ENCODE measurements at places on chromosomes 12 and 14.

DNA sequence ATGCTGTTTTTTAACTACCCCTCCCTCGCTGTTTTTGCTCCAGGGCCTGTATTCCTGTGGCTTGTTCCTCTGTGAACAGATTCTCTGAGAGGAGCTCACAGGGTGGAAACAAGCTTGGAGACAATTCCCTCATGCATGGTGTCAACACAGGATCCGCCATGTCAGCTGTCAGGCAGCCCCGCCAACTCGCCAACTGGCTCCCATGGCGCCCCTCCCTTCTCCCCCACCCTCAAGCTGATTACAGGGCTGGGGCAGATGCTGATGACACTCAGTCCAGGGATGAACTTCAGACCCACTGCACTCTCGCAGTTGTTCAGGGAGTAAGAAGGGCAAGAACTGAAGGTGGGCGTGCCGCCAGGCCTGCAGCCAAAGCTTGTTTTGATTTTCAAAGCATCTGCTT, 229.9 kb downstream of the NTF3 start:
- no peak for DNase-seq

- no peak for DNase-seq
These were observed 3.4 kb upstream of the OTUB2 start for GRCh38 chr14:94022532-94023411.

DNA sequence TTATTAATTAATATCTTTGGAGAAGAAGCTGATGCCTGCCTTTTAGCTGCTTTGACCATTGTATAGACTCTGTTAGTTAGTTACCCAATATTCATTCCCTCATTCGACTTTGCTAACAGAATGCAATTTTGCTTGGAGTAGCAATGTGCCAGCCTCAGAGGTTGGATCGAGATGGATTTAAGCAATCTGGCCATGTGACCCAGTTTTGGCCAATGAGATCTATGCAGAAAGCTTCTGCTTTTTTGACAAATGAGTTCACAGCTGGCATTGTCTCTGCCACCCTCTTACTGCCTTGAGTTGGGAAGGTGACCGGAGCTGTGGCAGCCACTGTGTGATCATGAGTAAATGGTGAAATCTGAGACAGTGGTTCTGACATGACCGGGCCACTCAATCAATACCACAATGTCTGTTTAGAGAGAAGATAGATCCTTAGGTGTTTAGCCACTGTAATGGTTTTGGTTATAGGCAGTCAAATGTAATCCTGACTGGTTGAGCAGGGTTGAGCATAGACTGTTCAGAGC, 74.9 kb upstream of the MED13L start:
- no peak for DNase-seq

DNA sequence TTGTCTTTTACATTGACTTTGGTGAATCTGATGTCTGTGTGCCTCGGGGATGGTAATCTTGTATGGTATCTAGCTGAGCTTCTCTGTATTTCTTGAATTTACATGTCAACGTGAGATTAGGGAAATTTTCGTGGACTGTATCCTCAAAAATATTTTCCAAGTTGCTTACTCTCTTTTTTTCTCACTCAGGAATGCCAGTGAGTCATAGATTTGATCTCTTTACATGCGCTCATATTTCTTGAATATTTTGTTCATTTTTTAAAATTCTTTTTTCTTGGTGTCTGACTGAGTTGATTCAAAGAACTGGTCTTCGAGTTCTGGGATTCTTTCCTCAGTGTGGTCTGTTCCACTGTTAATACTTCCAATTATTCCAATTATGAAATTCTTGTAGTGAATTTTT, 207.7 kb downstream of the RAD51B start:
- no peak for DNase-seq

- no peak for DNase-seq
These were observed 321.6 kb upstream of the SFSWAP start for GRCh38 chr12:131389054-131390013.

- no peak for DNase-seq
These were observed 287.3 kb downstream of the NAV3 start for GRCh38 chr12:78118036-78118435.

DNA sequence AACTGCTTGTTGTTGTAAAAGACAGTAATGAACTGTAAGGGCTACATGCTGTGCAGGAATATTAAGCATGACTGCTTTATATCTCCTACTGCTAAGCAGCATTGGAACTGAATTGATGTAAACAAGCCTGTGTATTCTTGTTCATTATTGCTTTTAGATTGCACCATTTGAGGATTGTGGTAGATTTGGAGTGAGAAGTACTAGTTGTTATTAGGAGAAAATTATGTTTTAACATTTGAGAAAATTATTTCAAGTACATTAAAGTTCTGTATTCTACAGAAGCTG, 212.7 kb downstream of the ERC1 start:
- DNase-seq = no peak

DNA sequence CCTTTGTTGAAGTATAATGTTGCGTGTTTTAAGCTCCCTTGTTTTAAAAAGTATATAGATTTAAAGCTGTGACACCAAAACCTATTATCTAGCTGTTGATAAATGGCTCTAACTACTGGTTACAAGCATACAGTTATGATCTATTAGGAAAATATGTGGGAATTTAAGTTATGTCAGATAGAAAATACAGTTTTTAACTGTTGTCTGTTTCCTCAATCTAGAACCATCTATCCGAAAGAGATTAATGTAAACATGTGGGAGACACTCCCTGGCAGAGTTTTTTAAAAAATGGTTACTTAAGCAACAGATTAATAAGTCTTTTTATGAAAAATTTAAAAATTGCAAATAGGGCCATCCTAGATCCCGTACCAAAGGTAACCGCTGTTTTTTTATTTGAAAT, 8.2 kb downstream of the RPL36AL start:
- no peak for DNase-seq

GRCh38 chr12:129851296-129851695, 52.5 kb downstream of the TMEM132D start:
- no peak for DNase-seq

GRCh38 chr14:31949709-31950108, 127.4 kb upstream of the ARHGAP5 start:
- DNase-seq = no peak

GRCh38 chr12:14931359-14931758, 7.0 kb downstream of the ERP27 start:
- DNase-seq = no peak

GRCh38 chr12:78483767-78484315, 380.7 kb upstream of the SYT1 start:
- no peak for DNase-seq

- DNase-seq = no peak
These were observed 116.8 kb downstream of the WIF1 start for GRCh38 chr12:65004270-65004669.

GRCh38 chr14:60705100-60705499, 19.1 kb downstream of the SIX4 start:
- DNase-seq = no peak

- no peak for DNase-seq
These were observed 22.5 kb downstream of the EML1 start for GRCh38 chr14:99815696-99816095.

- no peak for DNase-seq
These were observed 107.5 kb upstream of the FZD10 start for GRCh38 chr12:130054803-130055202.

DNA sequence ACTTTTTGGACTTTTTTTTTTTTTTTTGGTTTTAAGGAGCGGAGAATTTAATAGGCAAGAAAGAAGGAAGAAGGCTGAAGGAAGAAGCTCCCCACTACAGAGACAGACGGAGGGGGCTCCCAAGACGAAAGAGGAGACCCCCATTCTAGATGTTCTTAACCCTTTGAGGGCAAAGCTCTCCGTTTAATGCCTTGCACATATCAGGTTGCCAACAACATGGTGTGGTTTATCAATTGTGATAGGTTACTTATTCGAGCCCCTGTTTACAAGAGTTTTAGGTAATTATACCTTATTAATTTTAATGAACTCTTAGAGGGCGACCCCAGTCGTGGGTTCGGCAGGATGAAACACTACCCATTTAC, 1.2 kb upstream of the FBXO33 start:
- no peak for DNase-seq

- no peak for DNase-seq
These were observed 153.1 kb downstream of the TTC7B start for GRCh38 chr14:90663140-90663539.

- no peak for DNase-seq
These were observed 154.3 kb downstream of the TSPAN9 start for GRCh38 chr12:3231399-3231876.

DNA sequence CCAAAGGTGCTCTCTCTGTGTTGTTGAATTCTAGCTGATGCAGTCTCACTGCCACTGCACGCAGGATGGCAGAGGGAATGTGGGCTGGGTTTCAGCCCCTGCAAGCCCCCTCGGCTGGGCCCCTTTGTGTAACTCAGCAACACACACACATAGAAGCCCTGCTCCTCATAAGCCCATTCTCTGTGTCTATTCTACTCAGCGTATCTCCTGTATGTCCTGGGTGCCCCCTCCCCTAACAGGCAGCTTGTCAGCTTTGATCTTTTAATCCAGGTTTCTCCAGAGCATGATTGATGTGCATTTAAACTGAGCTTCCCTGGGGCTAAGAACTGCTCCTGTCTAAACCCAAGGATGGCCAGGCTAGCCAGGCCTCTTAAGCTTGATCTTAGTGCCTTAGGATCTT, 43.0 kb downstream of the SRRM4 start:
- no peak for DNase-seq

DNA sequence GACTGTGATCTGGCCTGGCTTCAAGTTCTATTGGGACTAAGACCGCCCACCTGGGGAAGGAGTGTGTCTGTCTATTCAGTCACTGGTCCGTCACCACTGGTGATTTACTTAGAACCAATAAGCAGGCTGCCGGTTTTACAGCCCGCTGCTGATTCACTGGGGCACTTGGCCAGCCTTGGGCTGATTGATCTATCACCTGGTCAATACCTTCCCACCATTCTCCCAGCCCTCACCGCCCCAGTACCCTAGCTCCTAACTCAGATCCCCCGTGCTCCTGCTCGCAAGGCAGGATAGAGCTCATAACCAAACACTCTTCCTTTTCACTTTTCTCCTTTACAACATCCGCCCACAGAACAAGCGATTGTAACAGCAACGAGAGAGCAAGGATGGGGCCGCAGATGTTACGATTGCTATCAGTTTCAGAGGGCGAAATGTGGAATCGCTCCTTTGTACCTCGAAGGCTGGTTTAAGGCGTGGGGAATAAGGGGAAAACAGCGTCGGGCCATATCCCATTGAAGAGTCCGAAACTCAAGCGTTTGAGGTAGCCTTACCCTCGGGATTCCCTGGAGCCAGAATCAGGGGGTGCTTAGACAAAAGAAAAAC, 672 bp downstream of the RDH11 start:
- DNase-seq = no peak

GRCh38 chr14:79137045-79137430, 966.9 kb downstream of the NRXN3 start:
- DNase-seq = no peak

- DNase-seq = no peak
These were observed 832 bp upstream of the SYT1 start for GRCh38 chr12:78863482-78864402.

- no peak for DNase-seq
These were observed 86.5 kb downstream of the LRIG3 start for GRCh38 chr12:58833853-58834252.

DNA sequence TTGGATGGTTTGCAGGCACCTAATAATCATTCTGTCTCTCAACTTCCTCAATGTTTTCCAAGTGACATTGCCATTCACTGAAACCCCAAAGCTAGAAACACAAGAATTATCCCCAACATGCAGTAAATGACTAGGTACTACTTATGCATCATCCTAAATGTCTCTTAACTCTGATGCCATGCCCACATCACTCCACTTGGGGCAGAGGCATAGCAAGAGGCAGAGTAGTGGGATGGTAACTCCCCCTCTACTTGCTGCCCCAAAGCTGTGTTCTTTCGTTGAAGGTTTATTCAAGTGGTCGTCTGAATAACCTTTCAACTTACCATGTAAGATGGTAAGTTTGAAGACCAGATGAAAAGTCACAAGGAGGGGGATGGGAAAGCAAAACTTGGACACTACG, 77.9 kb upstream of the SOX5 start:
- DNase-seq = no peak

GRCh38 chr14:58918066-58918738, 270.3 kb upstream of the DAAM1 start:
- DNase-seq = no peak

DNA sequence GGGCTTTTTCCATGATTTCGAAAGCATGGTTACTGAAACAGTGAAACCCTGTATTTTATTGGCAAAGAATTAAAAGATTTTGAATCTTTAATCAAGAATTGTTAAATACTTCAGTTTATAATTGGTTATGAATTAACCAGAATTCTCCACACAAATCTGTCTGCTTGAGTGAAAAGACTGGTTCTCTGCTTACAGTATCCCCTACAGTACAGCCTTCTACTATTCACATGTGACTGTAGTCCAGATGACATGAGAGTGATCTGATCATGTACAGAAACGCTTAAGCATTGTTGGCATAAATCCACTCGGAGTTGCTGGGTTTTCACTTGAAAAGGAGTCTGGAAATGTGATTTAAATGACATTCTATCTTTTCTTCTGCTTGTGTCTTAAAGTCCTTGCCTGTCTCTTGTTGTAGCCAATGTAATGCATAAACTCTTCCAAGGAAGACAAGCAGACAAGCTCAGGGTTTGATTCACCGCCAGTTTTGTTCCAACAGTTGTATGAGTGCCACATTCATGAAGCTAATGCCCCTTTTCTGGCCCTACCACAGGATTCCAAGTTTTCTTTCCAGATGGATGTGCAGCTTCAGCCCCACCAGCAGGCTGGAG, 222.0 kb upstream of the LRIG3 start:
- DNase-seq = no peak

- DNase-seq = peak; percentile 3
These were observed 378.9 kb downstream of the FUT8 start for GRCh38 chr14:65791191-65791981.

DNA sequence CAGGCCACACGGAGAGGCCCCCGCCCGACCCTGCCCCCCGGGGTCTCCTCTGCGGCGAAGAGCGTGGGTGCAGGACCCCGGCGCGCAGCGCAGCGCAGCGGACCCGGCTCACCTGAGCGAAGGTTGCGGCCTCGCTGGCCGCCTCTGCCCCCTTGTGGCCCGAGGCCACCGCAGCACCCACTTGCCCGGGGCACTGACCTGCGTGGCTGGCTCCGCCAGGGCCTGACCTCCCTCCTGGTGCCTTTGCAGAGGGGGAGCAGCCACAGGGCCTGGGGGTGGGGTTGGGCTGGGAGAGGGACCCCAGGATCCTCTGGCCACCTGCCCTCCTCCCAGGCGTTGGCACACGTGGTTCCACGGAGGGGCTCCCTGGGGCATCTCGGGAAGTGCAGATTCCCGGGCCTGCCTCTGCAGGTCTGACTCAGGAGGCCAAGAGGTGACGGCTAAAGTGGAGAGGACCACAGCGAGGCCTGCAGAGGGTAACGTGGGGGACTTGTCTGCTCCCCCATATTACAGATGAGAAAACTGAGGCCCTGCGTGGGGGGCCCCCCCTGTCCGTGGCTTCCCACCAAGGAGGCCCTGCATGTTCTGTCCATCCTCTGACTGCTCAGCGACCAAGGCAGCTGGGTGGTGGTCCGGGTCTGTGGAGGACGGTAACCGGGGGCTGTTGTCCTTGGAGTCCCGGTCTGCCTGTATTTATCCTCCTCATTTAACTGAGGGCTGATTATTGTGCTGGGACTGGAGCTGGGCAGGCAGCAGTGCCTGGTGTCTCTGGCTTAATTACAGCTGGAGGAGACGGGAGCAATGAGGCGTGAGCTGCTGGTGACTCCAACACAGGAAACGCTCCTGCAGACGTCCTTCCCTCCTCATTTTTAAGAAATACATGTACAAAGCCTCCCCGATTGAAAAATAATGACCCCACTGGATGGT, 67.9 kb upstream of the BEGAIN start:
- DNase-seq = no peak

GRCh38 chr12:130490674-130491073, 153.0 kb downstream of the PIWIL1 start:
- DNase-seq = no peak

Data from esophagus squamous epithelium (tissue), 5 donors.